ENCODE measurements at places on chromosomes 13 and 19.

DNA sequence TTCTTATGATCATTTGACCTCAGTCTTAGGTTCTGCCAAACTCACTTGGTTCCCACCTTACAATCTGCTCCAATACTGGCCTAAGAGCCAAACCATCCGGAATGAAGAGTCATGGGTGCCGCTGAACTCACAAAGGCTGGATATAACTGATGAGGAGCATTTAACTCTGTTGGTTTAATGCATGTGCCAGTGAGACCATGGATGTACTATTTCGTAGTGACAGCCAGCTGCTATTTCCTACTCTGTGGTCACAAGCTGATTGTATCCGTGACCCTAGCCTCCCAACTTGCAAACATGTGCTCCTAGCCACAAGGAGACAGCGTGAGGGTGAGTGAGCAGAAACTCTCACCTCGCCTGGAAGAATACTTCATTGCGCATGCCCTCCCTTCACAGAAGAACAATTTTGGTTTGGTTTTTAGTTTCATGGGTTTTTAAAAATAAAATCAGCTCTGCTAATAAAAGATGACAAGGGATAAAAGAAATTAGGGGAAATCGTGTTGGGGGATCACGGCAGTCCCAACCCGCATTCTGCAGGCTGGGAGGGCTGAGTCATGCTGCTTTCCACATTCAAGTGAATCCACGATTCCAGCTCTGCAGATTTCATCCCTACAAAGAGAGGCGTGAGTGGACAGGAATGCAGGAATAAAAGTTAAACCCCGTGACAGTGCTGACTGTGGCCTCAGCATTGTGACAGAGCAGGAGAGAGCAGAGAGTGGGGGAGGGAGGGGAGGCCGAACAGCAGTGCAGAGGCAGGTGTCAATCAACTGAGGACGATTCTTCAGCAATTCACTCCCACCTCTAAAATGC, 66.8 kb upstream of the RAP2A start:
- H3K4me3 ChIP-seq: no peak overlapping the region
- no peak overlapping the region for H3K27ac ChIP-seq
- no peaks in the 10 kb centered on the region for H3K36me3 ChIP-seq
- no peaks in the 10 kb centered on the region for H3K27me3 ChIP-seq

GRCh38 chr19:51660975-51661600, 14.5 kb upstream of the SIGLEC14 start:
- H3K4me1 ChIP-seq: no peaks in the 10 kb centered on the region
- H3K4me3 ChIP-seq: no peak overlapping the region
- no peak for DNase-seq
- no peaks in the 10 kb centered on the region for H3K36me3 ChIP-seq

DNA sequence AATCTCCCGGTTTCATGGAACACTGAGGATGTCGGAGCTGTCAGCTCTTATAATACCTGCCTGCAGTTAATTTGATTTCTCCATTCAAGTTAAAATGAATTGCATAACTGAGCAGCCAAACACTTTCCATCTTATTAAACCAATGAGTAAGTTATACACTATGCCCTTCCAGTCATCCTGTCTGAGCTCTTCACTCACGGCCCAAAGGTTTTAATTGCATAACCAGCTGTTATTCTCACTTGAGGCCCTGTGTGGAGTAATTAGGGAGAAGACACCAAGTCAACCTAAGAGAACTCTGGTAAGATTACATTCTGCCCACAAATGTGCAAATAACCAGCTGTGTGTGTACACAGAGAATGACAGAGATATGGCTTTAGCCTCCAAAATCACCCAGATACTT, 303.5 kb downstream of the TBC1D4 start:
- H3K4me3 ChIP-seq: no peak overlapping the region
- no peak overlapping the region for H3K27ac ChIP-seq
- H3K27me3 ChIP-seq: no peaks in the 10 kb centered on the region
- no peaks in the 10 kb centered on the region for H3K4me1 ChIP-seq
- DNase-seq: no peak
- no peaks in the 10 kb centered on the region for H3K36me3 ChIP-seq

DNA sequence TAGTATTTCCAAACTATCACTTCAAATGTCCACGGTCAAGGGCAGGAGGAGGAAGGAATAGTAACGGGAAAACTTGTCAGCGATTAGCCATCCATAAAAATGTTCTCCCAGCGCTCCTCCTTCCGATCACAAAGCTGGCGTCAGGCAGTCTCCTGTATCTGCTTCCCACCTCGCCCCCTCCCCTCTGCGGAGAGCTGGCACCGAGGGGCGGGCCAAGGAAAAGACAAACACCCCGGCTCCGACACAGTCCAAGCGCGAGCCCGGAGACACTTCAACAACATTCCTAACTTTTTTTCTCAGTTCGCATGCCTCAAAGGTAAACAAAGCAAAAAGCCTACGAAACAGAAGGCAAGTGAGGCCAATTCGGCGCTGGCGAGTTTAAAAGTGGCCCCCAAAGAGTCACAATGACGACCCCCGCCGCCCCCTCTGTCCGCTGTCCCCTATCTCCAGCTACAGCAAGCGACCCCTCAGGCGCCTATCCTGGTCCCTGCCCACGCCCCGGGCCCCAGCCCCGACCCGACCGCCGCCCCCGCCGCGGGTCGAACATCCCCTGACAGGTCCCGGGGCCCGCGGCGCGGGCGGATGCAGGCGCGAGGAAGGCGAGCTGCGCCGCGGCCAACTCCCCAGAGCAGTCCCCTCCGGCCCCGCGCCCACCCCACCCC, 736 bp downstream of the SMAD9 start:
- no peaks in the 10 kb centered on the region for H3K4me1 ChIP-seq
- DNase-seq: no peak
- H3K4me3 ChIP-seq: no peak overlapping the region
- no peaks in the 10 kb centered on the region for H3K36me3 ChIP-seq

DNA sequence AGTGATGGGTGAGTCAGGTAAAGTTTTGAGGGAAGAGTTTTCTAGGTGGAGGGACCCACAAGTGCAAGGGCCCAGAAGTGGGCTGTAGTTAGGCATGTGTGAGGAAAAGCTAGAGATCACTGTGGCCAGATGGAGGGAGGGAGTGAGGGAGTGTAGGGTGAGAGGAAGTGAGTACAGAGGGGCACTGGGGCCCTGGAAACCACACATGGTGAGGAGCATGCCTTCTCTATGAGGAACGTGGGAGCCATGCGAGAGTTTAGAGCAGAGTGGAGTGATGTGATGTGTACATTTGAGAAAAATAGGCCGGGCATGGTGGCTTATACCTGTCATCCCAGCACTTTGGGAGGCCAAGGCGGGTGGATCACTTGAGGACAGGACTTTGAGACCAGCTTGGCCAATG, 14.7 kb upstream of the SHKBP1 start:
- H3K27ac ChIP-seq: no peak overlapping the region
- H3K4me1 ChIP-seq: no peaks in the 10 kb centered on the region
- H3K4me3 ChIP-seq: no peak overlapping the region
- peaks cover 16% of the 10 kb centered on the region for H3K27me3 ChIP-seq
- no peak for DNase-seq

- H3K27ac ChIP-seq: no peak overlapping the region
- peak overlapping the region; percentile 56 for H3K4me3 ChIP-seq
- H3K36me3 ChIP-seq: no peaks in the 10 kb centered on the region
These were observed 5.5 kb upstream of the POU4F1 start for GRCh38 chr13:78608688-78609463.

GRCh38 chr19:11176466-11177193, 20.7 kb downstream of the KANK2 start:
- H3K27ac ChIP-seq: no peak overlapping the region
- H3K36me3 ChIP-seq: no peaks in the 10 kb centered on the region
- no peaks in the 10 kb centered on the region for H3K27me3 ChIP-seq

DNA sequence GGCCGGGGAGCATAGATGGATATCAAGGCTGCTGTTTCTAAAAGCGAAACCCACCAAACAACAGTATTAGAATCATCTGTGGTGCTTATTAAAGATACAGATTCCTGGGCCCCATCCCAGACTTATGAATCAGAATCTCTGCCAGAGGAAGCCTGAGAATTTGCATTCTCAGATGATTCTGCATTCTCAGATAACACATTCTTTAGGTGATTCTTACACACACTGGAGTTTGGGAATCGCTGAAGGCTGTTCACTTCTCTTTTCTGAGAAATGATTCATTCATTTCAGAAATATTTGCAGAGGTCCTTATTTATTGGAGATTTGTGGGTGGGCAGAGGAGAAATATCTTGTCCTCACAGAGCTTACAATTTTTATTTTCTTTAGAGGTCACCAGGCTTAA, 24.4 kb downstream of the ALOX5AP start:
- no peaks in the 10 kb centered on the region for H3K4me1 ChIP-seq
- H3K27me3 ChIP-seq: no peaks in the 10 kb centered on the region
- no peak overlapping the region for H3K4me3 ChIP-seq
- peaks cover 56% of the 10 kb centered on the region for H3K36me3 ChIP-seq
- DNase-seq: no peak

DNA sequence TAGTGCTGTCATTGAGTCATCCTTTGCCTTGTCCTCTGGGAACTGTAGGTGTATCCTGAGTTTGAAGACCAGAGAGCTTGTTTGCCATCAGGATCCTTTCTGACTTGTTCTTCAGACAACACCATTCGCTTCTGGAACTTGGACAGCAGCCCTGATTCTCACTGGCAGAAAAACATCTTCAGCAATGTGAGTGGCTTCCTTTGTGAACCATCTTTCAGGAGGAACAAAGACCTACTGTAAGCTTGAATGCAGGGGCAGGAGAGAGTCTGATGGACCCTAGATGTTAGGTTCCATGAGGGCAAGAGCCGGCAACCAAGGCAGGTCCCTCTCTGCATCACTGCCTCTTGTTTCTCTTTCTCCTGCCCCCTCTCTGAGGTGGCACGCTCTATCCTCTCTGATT, 26.7 kb downstream of the WDR62 start:
- H3K4me1 ChIP-seq: no peaks in the 10 kb centered on the region
- H3K36me3 ChIP-seq: no peaks in the 10 kb centered on the region

GRCh38 chr19:57171551-57172081, 4.3 kb upstream of the DUXA start:
- H3K36me3 ChIP-seq: no peaks in the 10 kb centered on the region
- peak overlapping the region; percentile 37 for H3K4me3 ChIP-seq
- DNase-seq: peak; percentile 30

GRCh38 chr19:38020311-38020710, 113.3 kb downstream of the SIPA1L3 start:
- H3K36me3 ChIP-seq: no peaks in the 10 kb centered on the region
- H3K27me3 ChIP-seq: no peaks in the 10 kb centered on the region
- no peaks in the 10 kb centered on the region for H3K4me1 ChIP-seq
- no peak overlapping the region for H3K4me3 ChIP-seq
- DNase-seq: no peak

Measured in effector memory CD4-positive, alpha-beta T cell (primary cell).